CD4-positive, alpha-beta T cell (primary cell): ENCODE measurements at places on chromosomes 3 and 15.

DNA sequence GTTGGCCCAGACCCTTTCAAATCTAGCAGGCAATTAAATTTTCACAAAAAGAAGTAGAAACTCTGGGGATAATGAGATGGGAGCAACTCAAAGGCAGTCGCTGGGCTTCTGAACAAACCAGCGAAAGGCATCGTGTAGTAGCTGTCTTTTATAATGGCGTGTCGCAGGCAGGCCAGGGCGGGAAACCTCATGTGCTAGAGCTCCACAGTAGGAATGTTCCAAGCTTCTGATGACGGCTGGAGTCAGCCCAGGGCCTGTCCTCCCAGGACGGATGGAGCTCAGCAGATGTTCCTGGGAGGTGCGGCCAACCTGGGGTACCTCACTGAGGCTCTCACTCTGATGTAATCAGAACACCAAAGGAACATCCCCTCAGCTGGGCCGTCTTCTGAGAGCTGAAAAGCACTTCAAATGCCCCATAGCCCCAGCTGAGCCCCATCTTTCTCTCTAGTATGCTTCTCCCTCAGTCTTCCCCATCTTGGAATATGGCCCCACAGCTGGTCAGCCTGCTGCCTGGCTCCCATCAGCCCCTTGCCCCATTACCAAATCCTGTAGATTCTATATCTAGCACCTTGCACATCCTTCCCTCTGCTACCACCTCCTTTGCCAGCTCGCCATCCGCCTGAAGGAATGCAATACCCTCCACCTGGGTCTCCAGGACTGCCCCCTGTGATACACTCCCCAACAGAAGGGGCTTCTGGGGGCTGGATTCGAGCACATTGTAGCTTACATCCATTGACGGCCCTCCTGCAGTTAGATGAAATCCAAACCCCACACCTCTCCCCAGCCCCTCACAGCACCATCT is 54.9 kb upstream of the ATP2B2 start:
- no peak for DNase-seq

DNA sequence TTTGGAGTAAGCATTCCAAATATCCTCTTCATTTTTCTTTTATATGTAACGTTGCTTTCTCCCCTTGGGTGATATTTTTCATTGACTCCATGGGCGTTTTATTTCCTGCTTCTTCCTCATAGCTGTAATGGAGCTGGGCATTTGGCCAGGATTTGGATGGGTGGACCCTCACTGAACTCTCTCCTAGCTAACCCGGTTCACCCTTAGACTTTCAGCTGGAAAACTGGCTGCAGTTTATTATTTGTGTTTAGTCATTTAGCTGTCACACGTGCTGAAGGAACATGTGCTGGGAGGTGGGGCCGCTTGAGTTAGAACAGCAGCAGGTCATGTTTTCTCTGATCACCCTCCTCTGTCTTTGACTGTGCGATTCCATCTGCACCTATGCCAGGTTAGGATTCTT is 407.6 kb downstream of the ZIC1 start:
- no peak for DNase-seq

- DNase-seq, result no peak
These were observed 88.2 kb upstream of the STT3B start for GRCh38 chr3:31444220-31445142.

DNA sequence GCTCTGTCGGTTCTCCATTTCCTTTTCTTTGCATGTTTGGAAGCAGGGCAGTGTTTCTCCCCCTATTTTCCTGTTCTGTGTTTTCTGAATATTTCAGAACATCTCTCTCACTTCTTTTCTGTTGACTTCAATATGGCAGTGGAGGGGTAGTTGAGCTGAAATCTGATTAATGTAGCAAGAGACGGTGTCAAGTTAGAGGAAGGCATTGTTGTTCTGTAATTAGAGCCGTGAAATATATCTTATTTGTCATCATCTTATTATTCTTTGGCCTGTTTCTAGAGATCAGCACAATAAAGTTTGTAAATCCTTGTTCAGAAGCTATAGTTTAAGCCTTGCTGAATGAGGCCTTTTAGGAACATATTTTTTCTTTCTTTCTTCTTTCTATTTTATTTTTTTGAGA is 353.9 kb downstream of the PTPRG start:
- no peak for DNase-seq

DNA sequence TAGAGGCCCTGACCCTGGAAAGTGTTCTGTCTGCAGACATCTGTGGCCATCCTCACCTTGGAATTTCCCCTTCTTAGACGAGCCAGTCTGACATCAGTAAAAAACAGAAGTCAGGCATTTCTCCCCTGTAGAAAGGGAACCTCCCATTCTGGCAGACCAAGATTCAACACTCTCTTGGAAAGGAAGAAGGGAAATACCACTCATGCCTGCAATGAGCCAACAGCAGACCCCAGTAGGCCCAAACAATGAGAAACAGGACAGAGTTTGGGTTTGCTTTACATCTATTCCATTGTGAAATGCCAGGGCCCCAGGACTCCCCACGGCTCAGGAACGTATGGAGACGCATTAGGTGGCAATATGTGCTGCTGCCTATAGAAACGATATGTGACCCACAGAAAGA is 264.0 kb upstream of the NSMCE3 start:
- DNase-seq, result no peak

- DNase-seq, result no peak
These were observed 20.1 kb upstream of the CGNL1 start for GRCh38 chr15:57356178-57356577.

DNA sequence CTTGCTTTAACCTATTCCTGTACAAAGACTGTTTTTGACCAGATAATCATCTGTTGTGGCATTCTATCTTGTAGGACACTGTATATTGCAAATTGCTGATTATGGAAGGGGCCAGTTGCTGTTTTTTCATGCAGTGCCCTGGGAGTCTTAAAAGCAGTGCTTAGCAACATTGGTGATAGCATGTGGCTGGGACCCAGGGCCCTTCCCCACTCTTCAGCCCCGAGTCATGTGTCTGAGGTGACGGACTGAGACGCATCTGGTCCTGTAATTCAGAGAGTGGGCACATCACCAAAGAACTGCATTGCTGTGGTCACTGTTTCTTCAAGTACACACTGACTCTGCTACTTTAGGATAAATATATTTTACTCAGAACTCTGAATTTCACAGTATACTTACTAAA is 63.4 kb downstream of the SNRK start:
- DNase-seq, result no peak

GRCh38 chr15:54289590-54290136 is 311.4 kb downstream of the UNC13C start:
- DNase-seq, result no peak

DNA sequence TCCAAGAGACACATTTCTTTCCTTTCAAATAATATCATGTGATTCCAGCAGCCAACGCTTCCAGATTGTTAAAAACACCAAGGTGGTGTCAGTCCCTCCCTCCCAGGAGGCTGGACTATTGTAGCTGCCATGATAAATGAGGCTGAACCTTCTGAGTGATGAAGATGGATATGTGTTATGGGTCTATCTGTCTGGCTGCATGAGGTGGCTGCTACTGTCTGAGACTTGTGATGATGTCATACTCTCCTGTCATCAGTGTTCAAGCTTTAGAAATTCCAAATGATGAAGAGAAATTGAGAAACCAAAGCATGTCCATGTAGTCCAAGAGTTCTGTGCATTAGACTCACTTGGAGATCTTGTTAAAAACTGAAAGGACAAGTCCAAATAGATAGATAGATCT is 683.0 kb downstream of the NTRK3 start:
- no peak for DNase-seq

DNA sequence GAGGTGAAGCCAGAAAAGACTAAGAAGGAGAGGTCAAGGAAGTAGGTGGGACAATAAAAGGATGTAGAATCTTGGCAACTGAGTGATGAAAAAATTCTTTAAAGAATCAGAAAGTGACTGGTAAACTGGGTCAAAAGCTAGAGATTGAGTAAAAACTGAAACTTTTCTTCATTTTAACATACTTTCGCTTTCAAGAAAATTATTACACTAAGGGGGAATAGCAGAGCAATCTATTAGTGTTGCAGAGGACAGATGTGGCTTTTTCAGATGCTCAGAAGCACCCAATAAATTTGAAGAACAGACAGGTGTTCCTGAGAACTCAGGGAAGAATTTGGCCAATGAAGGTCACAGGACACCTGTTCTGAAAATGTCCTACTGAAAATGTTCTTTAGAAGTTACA is 805.4 kb upstream of the ALCAM start:
- DNase-seq, result no peak

GRCh38 chr3:55543181-55543614 is 56.1 kb upstream of the WNT5A start:
- no peak for DNase-seq

GRCh38 chr3:117118604-117119003 is 409.0 kb downstream of the TUSC7 start:
- no peak for DNase-seq

DNA sequence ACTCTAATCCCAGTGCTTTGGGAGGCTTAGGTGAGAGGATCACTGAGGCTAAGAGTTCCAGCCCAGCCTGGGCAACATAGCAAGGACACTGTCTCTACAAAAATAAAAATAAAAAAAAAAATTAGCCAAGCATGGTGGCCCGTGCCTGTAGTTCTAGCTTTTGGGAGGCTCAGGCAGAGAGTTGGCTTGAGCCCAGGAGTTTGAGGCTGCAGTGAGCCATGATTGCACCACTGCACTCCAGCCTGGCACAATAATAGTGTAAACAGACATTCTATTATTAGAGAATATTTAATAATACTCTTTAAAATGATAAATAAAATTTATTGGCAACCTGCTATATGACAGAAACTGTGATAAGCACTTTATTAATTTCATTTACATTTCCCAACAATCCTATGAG is 908.9 kb downstream of the TUSC7 start:
- DNase-seq, result no peak

DNA sequence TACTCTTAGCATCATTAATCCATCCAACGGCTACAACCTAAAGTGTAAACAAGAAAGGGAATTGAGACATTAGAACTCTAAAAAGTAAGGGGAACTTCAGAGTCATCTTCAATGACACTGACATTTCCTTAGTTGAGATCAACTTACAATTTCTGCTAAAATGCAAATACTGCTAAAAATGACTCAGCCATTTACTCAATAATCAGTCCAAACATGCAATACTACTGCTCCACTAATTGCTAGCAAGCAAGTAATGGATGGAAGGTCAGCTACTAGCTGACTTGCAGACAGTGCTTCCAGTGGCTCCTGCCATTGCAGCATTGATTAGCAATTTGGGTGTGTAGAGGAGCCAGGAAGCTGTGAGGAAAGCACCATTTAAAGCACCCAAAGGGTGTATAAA is 28.4 kb downstream of the CD200R1L start:
- no peak for DNase-seq

- no peak for DNase-seq
These were observed 52.7 kb upstream of the LMOD3 start for GRCh38 chr3:69174871-69175737.

- peak; percentile 36 for DNase-seq
These were observed 525 bp downstream of the SETD2 start for GRCh38 chr3:47163169-47164006.

GRCh38 chr3:18420555-18420954 is 4.6 kb downstream of the SATB1 start:
- DNase-seq, result no peak

DNA sequence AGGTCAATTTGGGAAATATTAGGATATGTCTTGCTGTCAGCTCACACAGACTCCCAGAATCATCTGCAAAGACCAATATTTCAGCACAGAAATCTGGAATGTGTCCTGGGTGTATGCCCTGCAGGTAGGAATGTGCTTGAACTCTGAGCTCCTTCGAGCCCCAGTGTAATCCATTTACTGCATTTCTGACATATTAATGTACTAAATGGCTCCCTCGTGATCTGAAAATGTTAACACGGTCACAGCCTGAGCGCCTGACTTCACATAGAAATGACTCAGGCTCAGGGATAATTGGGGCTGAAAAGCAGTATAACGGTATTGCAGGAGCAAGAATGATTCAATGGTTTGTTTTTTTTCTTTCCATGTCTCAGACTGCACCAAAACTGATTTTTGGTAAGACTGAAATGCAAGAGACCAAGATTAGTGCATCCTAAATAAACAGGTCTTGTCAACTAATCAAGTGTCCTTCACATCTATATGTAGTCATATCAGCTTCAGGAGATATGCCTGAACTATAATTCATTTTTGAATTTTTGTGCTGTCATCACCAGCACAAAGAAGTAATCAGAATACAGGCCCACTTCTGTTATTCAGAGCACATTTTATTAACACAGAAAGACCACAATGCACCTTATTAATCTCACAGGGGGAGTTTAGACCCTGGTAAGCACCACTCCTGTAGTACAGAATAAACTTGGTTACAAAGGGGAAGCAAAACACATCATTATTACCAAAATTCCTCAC is 49.8 kb downstream of the DCLK3 start:
- DNase-seq, result no peak

- DNase-seq, result no peak
These were observed 72.9 kb downstream of the TM4SF4 start for GRCh38 chr3:149547413-149547812.

DNA sequence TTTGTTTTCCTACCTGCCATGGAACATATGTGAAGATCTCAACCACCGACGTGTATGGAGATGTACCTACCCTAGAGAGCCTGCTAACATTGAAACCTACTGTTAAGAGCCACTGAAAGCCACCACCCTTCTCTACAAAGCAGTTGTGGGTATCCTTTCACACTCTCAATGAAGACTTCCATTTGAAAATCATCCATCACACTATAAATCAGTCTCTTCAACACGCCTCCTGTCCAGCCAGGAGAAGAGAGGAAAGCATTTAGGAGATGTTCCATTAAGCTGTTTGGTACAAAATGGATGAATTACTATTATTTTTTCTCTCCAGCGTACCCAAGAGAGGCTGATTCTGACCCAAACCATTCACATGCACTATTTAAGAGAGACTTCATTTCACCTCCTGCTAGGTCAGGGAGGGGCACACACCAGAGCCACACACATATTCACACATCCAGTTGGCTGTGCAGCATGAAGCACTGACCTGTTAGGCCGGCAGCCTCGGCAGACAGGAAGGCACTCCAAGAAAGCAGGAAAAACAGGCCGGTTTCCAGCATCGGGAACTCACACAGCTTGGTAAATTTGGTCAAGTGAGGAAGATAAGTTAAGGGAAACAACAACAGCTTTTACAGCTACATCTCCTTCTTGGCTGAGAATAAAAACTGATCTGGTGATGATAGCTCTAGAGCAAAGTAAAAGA is 274.5 kb downstream of the SLC9A9 start:
- DNase-seq, result no peak

GRCh38 chr3:26102376-26102775 is 312.5 kb downstream of the OXSM start:
- DNase-seq, result no peak

DNA sequence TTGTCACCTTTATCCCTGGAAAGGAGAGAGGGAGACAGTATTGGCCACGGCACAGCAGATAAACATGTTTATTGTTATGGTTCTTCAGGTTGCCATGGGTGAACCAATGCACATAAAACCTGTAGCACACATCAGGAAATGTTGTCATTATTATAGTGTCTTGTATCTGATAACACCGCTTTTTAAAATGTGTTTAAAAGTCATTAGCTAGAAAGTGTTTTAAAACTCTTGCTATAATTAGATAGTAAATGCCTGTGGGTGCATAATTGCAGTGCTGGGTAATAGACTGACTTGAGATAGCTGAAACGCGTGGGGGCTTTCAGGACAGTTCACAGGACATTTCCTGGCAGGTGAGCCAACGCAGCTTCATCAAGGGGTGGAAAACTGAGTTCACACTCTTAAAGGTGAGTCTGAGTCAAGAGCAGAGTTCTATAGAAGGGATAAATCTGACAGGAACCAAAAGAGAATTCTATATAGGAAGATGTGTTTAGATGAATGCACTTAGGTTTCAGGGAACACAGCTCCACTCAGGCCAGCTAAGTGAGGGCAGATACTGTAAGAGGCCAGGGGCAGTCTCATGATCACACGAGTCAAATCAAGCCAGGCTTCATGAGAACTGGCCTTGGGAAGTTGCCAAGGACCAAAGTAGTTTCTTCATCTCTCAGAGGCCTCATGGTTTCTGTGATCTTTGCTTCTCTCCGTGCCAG is 35.6 kb upstream of the PPP4R2 start:
- no peak for DNase-seq
